SJSA1 (cell line): ENCODE measurements at places on chromosomes 12 and 14. TPM values are rescaled to one million over a fixed set of nuclear protein-coding genes. Genes with fewer than 3 reads are reported as not detected.

Gene SLC6A12
- not detected in 2 replicates for total RNA-seq

Gene TDG
- 67.9 and 72.6 TPM in 2 replicates for total RNA-seq

Gene FAM90A1
- not detected in 2 replicates for total RNA-seq

Gene SRRM4
- not detected in 2 replicates for total RNA-seq

Gene CLEC2A
- total RNA-seq, result not detected in 2 replicates

Gene AHNAK2
- total RNA-seq, result 4.3 and 8.9 TPM in 2 replicates

Gene FAM181A
- total RNA-seq, result not detected in 2 replicates

Gene PLEKHD1
- total RNA-seq, result 0.03 TPM in 1 of 2 replicates, not detected in the other

- no peaks in the 10 kb centered on the region for H3K4me1 ChIP-seq
- no peak overlapping the region for H3K27ac ChIP-seq
- DNase-seq, result no peak
Observed at GRCh38 chr12:80681786-80682185, 25.6 kb upstream of the MYF6 start.

GRCh38 chr12:110244829-110245228, 36.2 kb upstream of the ATP2A2 start:
- DNase-seq, result peak; percentile 77
- H3K27me3 ChIP-seq, result no peaks in the 10 kb centered on the region
- H3K36me3 ChIP-seq, result no peaks in the 10 kb centered on the region
- peaks cover 43% of the 10 kb centered on the region for H3K4me1 ChIP-seq
- H3K4me3 ChIP-seq, result no peak overlapping the region

GRCh38 chr14:74414403-74415114, 11.5 kb downstream of the SYNDIG1L start:
- peaks cover 19% of the 10 kb centered on the region for H3K27me3 ChIP-seq
- H3K36me3 ChIP-seq, result no peaks in the 10 kb centered on the region
- no peak for DNase-seq
- H3K27ac ChIP-seq, result no peak overlapping the region

DNA sequence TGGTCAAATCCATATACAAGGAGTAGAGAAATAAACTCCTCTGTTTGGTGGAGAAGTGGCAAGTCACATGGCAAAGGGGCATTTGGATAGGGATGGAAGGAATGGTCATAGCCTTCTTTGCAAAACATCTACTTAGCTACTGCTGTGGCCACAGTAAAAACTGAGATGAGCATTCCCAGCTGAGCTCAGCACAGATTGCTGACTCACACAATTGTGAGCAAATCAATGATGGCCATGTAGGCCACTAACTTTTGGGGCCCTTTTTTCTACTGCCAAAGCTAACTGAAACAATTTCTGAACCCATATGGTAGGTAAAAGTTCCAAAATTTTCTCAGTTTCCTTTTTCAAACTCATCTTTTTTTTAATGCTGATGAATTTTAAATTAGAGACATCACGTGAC, 31.6 kb downstream of the DUSP6 start:
- no peaks in the 10 kb centered on the region for H3K4me1 ChIP-seq
- no peaks in the 10 kb centered on the region; the same call in 1 of the 2 replicates for H3K27me3 ChIP-seq
- no peak for DNase-seq

- H3K4me1 ChIP-seq, result no peaks in the 10 kb centered on the region
- no peak overlapping the region for H3K4me3 ChIP-seq
- no peaks in the 10 kb centered on the region for H3K27me3 ChIP-seq
- H3K36me3 ChIP-seq, result no peaks in the 10 kb centered on the region
- DNase-seq, result no peak
Observed at GRCh38 chr12:69682110-69682755, 16.9 kb downstream of the BEST3 start.

- no peak overlapping the region for H3K4me3 ChIP-seq
- H3K27ac ChIP-seq, result no peak overlapping the region
- no peaks in the 10 kb centered on the region for H3K27me3 ChIP-seq
- H3K36me3 ChIP-seq, result no peaks in the 10 kb centered on the region
- peaks cover 18% of the 10 kb centered on the region for H3K4me1 ChIP-seq
Observed at GRCh38 chr14:50354527-50354926, 42.2 kb downstream of the CDKL1 start.

- no peaks in the 10 kb centered on the region for H3K4me1 ChIP-seq
- H3K4me3 ChIP-seq, result no peak overlapping the region
- DNase-seq, result no peak
- H3K27me3 ChIP-seq, result no peaks in the 10 kb centered on the region
- no peaks in the 10 kb centered on the region for H3K36me3 ChIP-seq
Observed at GRCh38 chr12:8903646-8904045, 10.7 kb upstream of the PHC1 start.

DNA sequence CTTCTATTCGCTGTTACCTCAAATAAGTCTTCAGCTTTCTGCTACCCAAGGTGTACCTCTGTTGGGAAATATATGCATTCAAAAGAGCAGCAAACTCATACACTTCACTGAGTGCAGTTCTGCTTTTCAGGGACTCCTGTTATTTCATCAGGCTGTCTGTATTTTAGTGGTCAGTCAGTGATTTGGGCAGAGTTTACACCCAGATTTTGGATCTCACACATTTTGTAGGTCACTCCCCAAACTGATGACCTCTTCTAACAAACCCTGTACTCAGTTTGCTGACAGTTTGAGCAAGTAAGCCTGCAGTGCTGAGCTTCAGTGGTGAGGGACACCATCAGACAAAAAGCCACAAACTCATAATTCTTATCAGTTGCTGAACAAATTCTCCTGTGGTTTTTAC, 8.2 kb upstream of the WASHC4 start:
- no peaks in the 10 kb centered on the region for H3K27me3 ChIP-seq
- no peak for DNase-seq
- H3K36me3 ChIP-seq, result no peaks in the 10 kb centered on the region
- H3K4me3 ChIP-seq, result no peak overlapping the region

- H3K27ac ChIP-seq, result no peak overlapping the region
- peak; percentile 14 for DNase-seq
- H3K27me3 ChIP-seq, result no peaks in the 10 kb centered on the region; the same call in 1 of the 2 replicates
- no peaks in the 10 kb centered on the region for H3K4me1 ChIP-seq
- no peak overlapping the region for H3K4me3 ChIP-seq
Observed at GRCh38 chr12:100827901-100828520, 33.4 kb downstream of the ANO4 start.

DNA sequence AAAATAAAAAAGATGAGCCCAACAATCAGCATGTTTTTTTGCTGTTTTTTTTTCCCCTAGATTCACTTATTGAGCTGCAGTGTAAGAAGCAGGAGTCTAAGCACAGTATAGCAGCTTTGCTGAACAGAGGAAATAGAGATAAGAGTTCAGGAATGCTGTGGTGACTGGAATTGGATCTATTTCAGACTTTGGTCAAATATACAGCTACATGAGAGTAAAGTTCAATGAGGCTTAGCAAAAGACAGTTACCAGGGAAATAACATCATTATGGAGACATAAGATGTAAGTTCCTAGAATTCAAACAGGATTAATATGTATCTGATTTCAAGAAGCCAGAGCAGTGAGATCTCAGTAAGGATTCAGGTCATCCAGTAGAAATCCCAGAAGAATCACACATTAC, 613.0 kb downstream of the RPS29 start:
- H3K27me3 ChIP-seq, result no peaks in the 10 kb centered on the region
- no peaks in the 10 kb centered on the region for H3K36me3 ChIP-seq
- no peak overlapping the region for H3K4me3 ChIP-seq
- no peaks in the 10 kb centered on the region for H3K4me1 ChIP-seq
- no peak for DNase-seq

DNA sequence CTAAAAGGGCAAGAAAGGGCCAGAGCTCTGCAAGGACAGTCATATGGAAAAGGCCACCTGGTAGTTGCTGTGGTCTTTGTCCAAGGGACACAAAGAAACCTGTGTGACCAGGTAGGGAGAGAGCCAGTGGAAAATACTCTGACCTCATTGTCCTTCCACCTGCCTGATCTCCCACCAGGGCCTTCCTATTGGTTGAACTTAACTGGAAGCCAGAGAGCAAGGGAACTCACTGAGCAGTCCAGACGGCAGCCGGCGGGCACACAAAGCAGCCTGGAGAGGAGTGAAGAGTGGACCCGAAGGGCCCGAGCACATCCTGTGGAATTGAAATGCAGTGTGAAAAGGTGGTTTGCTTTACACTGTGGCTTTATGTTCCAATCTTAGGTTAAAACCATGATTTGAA, 120.7 kb downstream of the SLC25A21 start:
- peaks cover 28% of the 10 kb centered on the region for H3K4me1 ChIP-seq
- no peaks in the 10 kb centered on the region for H3K27me3 ChIP-seq
- H3K36me3 ChIP-seq, result no peaks in the 10 kb centered on the region
- no peak for DNase-seq

DNA sequence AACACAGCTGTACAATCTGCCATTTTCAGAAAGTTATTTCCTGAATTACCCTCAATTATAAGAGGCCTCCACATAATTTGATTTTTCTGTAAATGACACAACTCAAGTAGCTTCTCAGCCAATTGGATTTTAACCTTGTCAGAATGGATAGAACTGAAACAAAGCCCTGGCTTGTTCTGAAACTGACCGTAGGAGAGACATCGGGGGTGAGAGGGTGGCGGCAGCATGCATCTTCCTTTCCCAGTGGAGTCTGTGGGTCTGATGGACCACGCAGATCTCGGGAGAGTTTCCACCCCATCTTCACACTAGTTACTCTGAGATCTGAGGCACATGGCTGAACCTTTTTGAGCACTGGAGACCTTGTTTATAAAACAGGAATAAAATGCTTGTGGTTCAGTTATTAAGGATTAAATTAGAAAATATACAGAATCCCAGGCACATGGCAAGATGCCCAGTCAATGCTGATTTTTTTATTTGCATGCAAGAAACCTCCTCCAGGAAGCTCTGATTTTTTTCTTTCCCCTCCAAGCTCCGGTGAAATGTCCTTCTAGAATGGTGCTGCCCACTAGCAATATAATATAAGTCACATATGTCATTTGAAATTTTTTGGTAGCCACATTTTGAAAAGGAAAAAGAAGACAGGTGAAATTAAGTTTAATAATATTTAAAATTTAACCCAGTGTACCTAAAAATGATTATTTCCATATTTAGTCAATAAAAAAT, 153.9 kb downstream of the CHST11 start:
- H3K36me3 ChIP-seq, result no peaks in the 10 kb centered on the region
- no peak overlapping the region for H3K4me3 ChIP-seq
- H3K4me1 ChIP-seq, result no peaks in the 10 kb centered on the region
- no peak overlapping the region for H3K27ac ChIP-seq
- no peaks in the 10 kb centered on the region for H3K27me3 ChIP-seq

DNA sequence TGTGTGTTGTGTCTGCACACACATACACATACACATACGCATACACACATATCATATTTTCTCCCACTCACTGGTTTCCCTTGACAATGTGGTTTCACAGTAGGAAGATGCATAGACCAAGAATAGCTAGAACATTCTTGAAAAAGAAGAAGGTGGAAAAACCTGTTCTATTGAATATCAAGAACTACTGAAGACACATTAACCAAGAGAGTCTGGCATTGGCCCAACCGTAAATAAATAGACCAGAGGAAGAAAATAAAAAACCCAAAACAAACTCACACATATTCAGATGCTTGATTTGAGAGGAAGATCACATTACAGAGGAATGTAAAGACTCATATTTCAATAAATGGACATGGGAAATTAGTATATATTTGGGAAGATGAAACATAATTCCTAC, 311.3 kb downstream of the FOXG1 start:
- DNase-seq, result no peak
- H3K4me1 ChIP-seq, result no peaks in the 10 kb centered on the region
- no peaks in the 10 kb centered on the region for H3K27me3 ChIP-seq
- no peaks in the 10 kb centered on the region for H3K36me3 ChIP-seq
- no peak overlapping the region for H3K27ac ChIP-seq
